ENCODE measurements at places on chromosomes 16 and 17. TPM values are rescaled to one million over a fixed set of nuclear protein-coding genes. Genes with fewer than 3 reads are reported as not detected.

GRCh38 chr17:73394512-73395450 is 83.0 kb upstream of the CDC42EP4 start:
- no peak for DNase-seq
- no peaks in the 10 kb centered on the region for H3K4me1 ChIP-seq
- H3K36me3 ChIP-seq = peaks cover 38% of the 10 kb centered on the region
- no peaks in the 10 kb centered on the region for H3K27me3 ChIP-seq
- no peak overlapping the region for H3K27ac ChIP-seq

DNA sequence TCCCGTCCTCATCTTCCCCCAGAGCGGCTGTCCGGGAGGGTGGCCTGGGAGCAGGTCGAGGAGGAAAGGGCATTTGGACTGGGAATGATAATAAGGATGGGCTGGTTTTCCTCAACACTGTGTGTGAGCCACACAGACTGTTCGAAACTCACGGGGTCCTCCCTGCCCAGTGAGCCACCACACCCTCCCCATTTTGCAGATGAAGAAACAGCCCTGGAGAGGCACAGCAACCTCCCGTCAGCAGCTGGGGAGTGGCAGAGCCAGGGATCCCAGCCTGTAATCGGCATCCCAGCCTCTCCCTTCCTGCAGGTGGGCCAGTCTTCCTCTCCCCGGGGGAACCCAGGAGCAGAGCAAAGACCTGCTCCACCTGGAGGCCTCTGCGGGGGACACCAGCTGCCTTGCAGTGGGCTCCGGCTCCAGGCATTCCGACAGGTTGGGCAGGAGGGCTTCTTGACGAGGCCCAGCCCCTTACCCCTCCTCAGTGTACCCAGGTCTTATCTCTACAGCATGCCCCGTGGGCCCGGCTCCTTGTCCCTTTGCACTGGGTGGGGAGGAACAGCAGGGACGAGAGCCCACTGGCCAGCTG is 23.8 kb downstream of the ENGASE start:
- H3K27me3 ChIP-seq = peaks cover 100% of the 10 kb centered on the region
- H3K4me3 ChIP-seq = no peak overlapping the region
- no peak overlapping the region for H3K27ac ChIP-seq
- H3K4me1 ChIP-seq = no peaks in the 10 kb centered on the region
- H3K36me3 ChIP-seq = no peaks in the 10 kb centered on the region

GRCh38 chr16:60170196-60170595 is 1436.1 kb upstream of the GOT2 start:
- no peaks in the 10 kb centered on the region for H3K4me1 ChIP-seq
- H3K4me3 ChIP-seq = no peak overlapping the region

The TCAP gene
- total RNA-seq = 5.5 TPM

GRCh38 chr16:14428043-14428442 is 202.0 kb downstream of the PARN start:
- H3K4me3 ChIP-seq = no peak overlapping the region
- no peaks in the 10 kb centered on the region for H3K27me3 ChIP-seq
- H3K27ac ChIP-seq = peak overlapping the region; percentile 64
- H3K36me3 ChIP-seq = no peaks in the 10 kb centered on the region

GRCh38 chr17:72031219-72031884 is 89.5 kb upstream of the SOX9 start:
- H3K4me3 ChIP-seq = no peak overlapping the region
- H3K27ac ChIP-seq = no peak overlapping the region
- H3K36me3 ChIP-seq = no peaks in the 10 kb centered on the region
- no peaks in the 10 kb centered on the region for H3K27me3 ChIP-seq

The RBFOX1 gene
- 0.22 TPM for total RNA-seq

GRCh38 chr17:67696347-67696746 is 21.4 kb upstream of the NOL11 start:
- peaks cover 8% of the 10 kb centered on the region for H3K36me3 ChIP-seq
- H3K27me3 ChIP-seq = no peaks in the 10 kb centered on the region
- DNase-seq = no peak
- no peak overlapping the region for H3K4me3 ChIP-seq

GRCh38 chr16:12340151-12340733 is 363.7 kb downstream of the SNX29 start:
- peak; percentile 18 for DNase-seq
- H3K27me3 ChIP-seq = no peaks in the 10 kb centered on the region
- H3K27ac ChIP-seq = no peak overlapping the region

- peaks cover 77% of the 10 kb centered on the region for H3K36me3 ChIP-seq
- no peaks in the 10 kb centered on the region for H3K4me1 ChIP-seq
- H3K27ac ChIP-seq = no peak overlapping the region
- no peak for DNase-seq
These were observed 63.7 kb upstream of the ABCC11 start for GRCh38 chr16:48310908-48311641.

The MARF1 gene
- total RNA-seq = 57.5 TPM

DNA sequence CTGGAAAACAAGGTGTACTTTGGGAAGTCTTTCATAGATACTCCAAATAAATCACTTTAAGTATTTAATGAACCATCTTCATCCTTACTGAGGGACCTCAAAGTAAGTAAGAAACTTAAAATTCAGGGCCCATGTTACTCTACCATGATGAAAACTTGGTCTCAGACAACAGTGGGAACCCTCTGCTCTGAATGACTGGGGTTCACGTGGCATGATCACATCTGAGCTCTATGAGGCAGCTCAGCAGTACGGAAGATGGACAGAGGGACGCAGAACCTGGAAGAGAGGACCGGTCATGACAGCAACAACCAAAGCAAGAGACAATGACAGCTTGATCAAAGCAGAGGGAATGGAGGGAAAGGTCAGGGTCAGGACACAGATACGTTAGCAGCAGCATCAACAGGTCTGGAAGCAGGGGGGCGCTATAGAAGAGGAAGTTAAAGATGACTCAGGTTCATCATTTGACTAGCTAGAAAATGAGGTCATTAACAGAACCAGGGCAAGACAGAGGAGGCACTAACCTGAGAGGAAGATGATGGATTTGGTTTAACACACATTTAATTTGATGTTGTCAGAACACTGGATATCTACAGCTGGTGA is 9.5 kb downstream of the XPO6 start:
- no peaks in the 10 kb centered on the region for H3K36me3 ChIP-seq
- H3K4me1 ChIP-seq = peaks cover 12% of the 10 kb centered on the region
- H3K27ac ChIP-seq = no peak overlapping the region
- no peak for DNase-seq

The FOXF1 gene
- not detected for total RNA-seq

GRCh38 chr17:400257-400656 is 47.6 kb upstream of the RPH3AL start:
- H3K27me3 ChIP-seq = no peaks in the 10 kb centered on the region
- H3K4me3 ChIP-seq = no peak overlapping the region
- no peak for DNase-seq

The OTOP2 gene
- not detected for total RNA-seq

The C17orf78 gene
- total RNA-seq = not detected

DNA sequence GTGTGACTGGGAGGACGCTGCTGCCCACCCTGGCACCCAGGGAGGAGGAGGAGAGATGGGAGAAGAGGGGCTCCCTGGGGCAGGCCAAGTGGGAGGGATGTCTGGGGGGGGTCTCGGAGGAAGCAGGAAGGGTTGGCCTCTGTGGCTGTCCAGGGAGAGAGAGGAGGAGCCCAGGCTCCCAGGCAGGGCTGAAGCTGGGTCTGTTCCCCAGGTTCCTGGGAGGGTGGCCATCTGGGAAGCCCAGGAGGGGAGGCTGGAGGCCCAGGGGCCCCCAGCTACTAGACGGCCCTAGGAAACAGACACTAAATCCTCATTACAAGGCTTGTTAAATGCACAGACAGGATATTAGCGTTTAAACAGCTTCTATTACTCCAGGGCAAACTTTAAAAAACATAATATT is 139.8 kb downstream of the ENGASE start:
- H3K4me1 ChIP-seq = no peaks in the 10 kb centered on the region
- DNase-seq = no peak
- no peaks in the 10 kb centered on the region for H3K36me3 ChIP-seq
- H3K27me3 ChIP-seq = peaks cover 82% of the 10 kb centered on the region
- H3K27ac ChIP-seq = no peak overlapping the region
- H3K4me3 ChIP-seq = no peak overlapping the region

DNA sequence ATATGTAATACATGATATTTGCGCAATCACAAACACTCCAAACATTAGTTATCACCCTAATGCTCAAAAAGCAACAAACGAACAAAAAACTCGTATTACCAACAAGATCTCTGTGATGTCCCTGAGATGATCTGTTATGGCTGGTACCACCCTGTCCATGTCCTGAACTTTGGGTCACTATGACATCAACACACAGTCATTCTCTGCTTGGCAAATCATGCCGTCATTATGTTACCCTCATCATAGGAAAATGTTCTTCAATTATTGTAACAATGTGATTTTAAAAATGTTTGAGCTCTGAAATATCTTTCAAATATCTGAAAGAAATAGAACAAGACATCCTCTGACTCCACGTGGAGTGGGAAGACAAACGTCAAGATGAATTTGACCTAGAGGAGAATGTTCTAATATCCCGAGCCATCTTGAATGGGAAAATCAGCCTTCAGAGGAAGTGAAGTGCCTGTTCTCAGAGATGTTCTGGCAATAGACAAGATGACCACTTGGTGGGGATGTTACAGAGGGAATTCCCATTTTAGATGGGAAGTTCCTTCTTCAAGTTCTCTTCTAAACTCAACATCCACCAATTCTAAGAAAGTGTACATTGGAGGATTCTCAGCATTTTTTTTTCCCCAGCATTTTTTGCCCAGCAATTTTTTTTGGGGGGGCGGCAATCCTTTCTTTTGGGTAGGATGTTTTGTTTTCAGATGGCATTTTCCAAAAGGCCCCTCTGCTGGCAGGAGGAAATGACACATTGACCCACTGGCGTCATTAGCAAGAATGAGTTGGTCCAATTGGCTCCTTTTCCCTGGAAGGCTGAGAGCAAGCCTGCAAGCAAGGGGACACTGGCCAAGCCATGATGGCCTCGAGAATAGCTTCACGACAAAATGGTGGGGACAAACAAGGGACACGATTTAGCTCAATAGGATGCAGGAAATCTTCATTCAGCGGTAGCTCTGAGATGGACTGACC is 3.7 kb upstream of the HSD17B2 start:
- H3K27ac ChIP-seq = no peak overlapping the region
- H3K4me3 ChIP-seq = no peak overlapping the region
- DNase-seq = no peak
- no peaks in the 10 kb centered on the region for H3K4me1 ChIP-seq
- H3K36me3 ChIP-seq = no peaks in the 10 kb centered on the region

The PNMT gene
- total RNA-seq = 2.4 TPM

- no peak overlapping the region for H3K27ac ChIP-seq
- H3K4me3 ChIP-seq = no peak overlapping the region
- no peak for DNase-seq
- H3K27me3 ChIP-seq = no peaks in the 10 kb centered on the region
These were observed 42.1 kb downstream of the MPRIP start for GRCh38 chr17:17084317-17084835.

The CARD14 gene
- 4.4 TPM for total RNA-seq

- H3K27me3 ChIP-seq = no peaks in the 10 kb centered on the region
- H3K4me3 ChIP-seq = no peak overlapping the region
- no peaks in the 10 kb centered on the region for H3K36me3 ChIP-seq
These were observed 8.3 kb downstream of the TEX2 start for GRCh38 chr17:64254755-64255154.

GRCh38 chr17:16027708-16028584 is 28.3 kb downstream of the TTC19 start:
- H3K4me3 ChIP-seq = no peak overlapping the region
- H3K4me1 ChIP-seq = no peaks in the 10 kb centered on the region
- no peaks in the 10 kb centered on the region for H3K27me3 ChIP-seq
- H3K27ac ChIP-seq = no peak overlapping the region
- peaks cover 22% of the 10 kb centered on the region for H3K36me3 ChIP-seq

DNA sequence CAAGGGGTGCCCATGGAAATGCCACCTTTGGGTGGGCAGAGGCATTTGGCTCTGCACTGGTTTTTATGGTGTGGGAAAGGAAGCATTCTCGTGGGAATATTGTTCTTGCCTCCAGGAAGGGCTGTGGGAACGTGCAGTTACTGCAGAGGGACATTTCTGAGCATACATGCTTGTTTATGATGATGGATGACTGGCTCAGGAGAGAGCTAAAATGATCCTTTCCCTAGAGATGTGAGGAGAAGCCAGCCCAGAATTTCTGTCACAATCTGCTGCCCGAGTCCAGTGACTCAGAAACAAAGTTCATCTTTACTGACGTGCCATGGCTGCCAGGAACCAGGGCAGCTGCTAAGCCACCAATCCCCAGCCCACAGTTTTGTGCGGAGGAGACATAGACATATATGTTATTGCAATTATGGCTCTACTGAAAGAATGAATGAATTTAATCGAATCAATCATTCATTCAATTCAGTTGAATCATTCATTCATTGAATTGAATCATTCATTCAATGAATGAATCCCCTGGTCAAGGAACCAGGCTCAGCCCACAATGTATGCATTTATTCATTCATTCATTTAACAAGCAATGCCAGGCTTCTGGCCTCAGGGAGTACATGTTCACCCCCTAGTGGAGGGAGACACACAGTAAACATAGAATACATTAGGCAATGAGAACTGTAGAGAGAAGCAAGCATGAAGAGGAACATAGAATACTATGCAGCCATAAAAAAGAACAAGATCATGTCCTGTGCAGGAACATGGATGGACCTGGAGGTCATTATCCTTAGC is 414.4 kb upstream of the HSBP1 start:
- H3K4me3 ChIP-seq = no peak overlapping the region
- no peak overlapping the region for H3K27ac ChIP-seq
- H3K36me3 ChIP-seq = no peaks in the 10 kb centered on the region
- no peaks in the 10 kb centered on the region for H3K27me3 ChIP-seq

DNA sequence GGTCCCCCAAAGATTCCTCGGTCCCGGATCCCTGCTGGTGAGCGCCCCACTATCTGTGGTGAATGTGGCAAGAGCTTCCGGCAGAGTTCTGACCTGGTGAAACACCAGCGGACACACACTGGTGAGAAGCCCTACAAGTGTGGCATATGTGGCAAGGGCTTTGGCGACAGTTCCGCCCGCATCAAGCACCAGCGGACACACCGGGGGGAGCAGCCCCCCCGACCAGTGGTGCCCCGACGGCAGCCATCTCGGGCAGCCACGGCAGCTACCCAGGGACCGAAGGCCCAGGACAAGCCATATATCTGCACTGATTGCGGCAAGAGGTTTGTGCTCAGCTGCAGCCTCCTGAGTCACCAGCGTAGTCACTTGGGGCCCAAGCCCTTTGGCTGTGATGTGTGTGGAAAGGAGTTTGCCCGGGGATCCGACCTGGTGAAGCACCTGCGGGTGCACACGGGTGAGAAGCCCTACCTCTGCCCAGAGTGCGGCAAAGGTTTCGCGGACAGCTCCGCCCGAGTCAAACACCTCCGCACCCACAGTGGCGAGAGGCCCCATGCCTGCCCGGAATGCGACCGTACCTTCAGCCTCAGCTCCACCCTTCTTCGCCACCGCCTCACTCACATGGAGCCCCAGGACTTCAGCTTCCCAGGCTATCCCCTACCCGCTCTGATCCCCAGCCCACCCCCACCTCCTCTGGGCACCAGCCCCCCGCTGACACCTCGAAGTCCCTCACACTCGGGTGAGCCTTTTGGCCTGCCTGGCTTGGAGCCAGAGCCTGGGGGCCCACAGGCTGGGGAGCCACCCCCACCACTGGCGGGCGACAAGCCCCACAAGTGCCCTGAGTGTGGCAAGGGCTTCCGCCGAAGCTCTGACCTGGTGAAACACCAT is 2.8 kb downstream of the ZNF48 start:
- peak overlapping the region; percentile 92 for H3K27ac ChIP-seq
- no peak overlapping the region for H3K4me3 ChIP-seq
- no peaks in the 10 kb centered on the region for H3K27me3 ChIP-seq
- no peak for DNase-seq
- H3K36me3 ChIP-seq = no peaks in the 10 kb centered on the region
- H3K4me1 ChIP-seq = peaks cover 4% of the 10 kb centered on the region
